Right renal cortex interstitium (tissue), 3 donors: ENCODE measurements at places on chromosomes 3 and 15.
A peak's percentile ranks its signal among the peaks of the same experiment; 100 is the strongest.

DNA sequence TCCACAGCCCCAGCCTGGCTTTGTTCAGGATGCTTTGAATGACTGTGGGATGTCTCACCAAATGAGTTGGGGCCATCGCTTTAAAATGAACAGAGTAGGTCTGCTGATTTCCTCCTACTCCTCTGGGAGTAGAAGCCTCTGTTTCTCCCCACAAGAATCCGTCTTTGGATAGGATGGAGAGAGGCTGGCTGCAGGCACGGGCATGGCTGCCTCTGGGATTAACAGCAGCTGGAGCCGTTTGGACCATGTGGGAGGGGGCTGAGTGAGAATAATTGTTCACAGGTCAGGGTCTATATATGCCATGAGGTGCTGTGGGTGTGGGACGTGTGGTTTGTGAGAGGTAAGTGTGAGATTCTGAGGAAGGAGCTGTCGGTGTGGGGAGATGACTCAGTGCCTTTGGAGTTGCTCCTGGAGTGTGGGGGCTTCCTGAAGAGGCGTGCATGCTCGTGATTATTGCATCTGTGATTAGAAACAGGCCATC, 48.0 kb upstream of the APEH start:
- no peak for DNase-seq

- peak; percentile 96 for DNase-seq
Measured at GRCh38 chr15:43329960-43330779, at the start of gene LCMT2. Gene LCMT2, minus strand, starts transcription at chr15:43330573. Its CDS starts 84 bp downstream, at chr15:43330489.

DNA sequence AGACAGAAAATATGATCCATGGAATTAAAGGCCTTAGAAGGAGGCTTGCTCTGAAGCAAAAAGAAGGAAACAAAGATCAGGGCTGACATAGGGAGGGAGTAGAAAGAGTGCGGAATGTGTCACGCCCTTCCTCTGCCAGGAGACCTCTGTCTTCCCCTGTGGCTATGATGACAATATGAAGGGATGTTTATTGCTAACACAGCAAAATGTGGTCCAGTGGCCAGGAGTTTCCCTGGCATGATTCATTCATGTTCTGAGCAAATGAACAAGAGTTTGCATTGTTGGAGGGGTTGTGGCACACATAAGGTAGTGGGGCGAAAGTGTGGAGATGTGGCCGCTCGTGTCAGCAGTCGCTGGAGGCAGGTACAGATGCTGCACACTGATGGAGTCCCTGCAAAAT, 169.4 kb downstream of the SHQ1 start:
- DNase-seq, result no peak

DNA sequence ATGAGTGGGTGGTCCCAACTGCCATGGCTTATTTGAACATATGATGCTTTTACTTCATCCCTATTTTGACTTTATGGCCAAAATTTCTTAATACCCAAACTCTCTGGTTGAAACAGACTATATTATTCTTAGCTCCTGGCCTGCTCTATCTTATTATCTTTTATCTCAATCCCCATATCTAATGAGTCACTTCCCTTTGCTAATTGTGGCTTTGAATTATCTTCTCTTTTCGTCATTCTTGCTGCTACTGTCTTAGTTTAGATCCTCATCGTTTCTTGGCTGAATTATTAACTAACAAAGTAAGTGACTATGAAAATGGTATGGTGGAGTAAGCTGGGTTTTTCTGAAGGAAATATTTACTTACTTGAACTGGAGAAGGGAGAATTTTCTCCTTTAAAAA, 28.2 kb upstream of the DNAJC19 start:
- DNase-seq, result no peak

GRCh38 chr15:90030376-90030775, 29.3 kb downstream of the ZNF710 start:
- DNase-seq, result no peak

- no peak for DNase-seq
Measured at GRCh38 chr3:189300345-189300744, 128.6 kb downstream of the TPRG1 start.
